ENCODE measurements at places on chromosomes 5 and 9.

- no peak for DNase-seq
Observed at GRCh38 chr5:139406963-139407362, 3.1 kb upstream of the SPATA24 start.

DNA sequence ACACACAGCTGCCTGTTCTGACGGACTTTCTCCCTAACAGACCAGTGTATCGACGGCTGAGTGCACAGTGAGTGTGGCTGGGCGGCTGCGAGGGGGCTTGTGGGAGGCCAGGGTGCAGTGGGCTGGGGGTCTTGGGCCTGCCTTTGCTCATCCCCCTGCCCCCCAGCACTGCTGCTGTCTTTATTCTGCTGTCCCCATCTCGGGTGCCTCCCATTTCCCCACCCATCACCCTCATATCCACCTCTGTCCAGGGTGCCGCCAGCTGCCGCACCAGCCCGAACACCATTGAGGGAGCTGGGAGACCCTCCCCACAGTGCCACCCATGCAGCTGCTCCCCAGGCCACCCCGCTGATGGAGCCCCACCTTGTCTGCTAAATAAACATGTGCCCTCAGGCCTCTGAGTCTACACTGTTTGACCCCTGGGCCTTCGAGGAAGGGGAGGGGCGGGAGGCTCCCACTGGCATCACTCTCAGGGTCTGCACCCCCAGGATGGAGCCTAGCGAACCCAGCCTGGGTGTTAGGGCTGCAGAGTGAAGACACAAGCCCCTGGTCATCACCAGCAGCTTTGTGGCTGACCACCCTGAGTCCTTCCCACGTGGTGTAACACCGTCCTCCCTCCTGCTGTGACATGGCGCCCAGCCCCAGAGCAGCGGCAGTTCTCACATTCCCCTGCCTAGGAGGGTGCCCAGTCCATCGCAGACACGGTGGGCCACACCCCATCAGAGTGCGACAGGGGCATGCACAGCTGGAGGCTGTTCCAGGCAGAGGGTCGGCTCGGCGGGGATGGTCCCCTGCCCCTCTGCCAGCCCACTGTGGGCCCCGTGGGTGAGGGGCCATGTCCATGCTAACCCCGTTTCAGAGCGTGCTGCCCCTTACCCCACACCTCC is 4.0 kb downstream of the LCN2 start:
- DNase-seq = no peak

DNA sequence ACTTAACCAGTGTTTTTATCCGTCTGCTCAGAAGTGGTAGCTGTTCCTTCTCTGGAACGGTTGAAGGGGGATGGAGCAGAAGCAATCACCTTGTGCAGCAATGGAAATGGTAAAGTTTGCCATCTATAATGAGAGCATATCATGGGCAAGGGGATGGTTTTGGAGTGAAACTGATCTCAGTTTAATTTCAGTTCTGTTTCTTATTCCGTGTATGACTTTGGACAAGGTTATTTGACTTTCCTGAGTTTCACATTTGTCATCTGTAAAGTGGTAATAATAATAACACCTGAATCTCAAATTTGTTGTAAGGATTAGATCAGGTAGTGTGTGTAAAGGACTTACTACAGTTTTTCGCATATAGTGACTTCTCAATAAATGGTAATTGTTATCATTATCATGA is 106.1 kb downstream of the PCSK1 start:
- no peak for DNase-seq

GRCh38 chr5:168961681-168962080 is 339.3 kb downstream of the SLIT3 start:
- no peak for DNase-seq

DNA sequence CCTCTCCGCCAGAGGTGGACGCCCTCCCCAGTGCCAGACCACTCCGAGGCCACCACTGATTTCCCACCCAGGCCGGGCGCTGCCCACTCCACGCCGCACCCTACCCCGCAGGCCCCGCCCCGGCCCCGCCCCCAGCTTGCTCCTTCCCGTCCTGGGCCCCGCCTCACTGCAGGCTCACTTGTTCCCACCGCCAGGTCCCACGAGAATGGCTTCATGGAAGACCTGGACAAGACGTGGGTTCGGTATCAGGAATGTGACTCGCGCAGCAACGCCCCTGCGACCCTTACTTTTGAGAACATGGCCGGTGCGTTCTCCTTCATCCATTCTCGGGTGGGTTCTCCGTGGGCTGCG is 6.5 kb downstream of the LRRC26 start:
- no peak for DNase-seq

DNA sequence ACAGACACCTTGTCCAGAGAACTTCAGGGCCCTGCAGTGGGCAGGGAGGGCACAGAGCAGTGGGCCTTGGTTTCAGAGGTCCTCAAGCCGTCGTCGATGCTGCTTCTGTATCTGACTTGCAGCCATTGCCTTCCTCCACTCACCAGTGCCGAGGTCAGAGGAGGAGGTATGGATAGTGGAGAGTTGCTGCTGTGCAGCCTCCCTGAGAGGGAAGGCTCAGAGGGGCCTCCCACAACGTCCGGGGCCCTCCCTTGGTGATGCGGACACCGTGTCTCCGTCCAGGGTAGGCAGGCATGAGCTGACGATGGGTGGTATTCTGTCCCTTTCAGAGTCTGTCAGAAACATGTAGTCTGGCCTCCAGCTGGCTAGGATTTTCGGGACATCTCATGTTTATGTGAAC is 73.9 kb downstream of the MVB12B start:
- DNase-seq = no peak

- DNase-seq = peak; percentile 55
Observed at GRCh38 chr5:68456756-68457217, 241.2 kb downstream of the PIK3R1 start.

GRCh38 chr9:122222791-122223190 is 6.0 kb downstream of the LHX6 start:
- no peak for DNase-seq
